Stimulated activated CD4-positive, alpha-beta T cell treated with anti-CD3 and anti-CD28 coated beads, Interleukin-2, amount 100 ng/mL, for 24 hours (primary cell): ENCODE measurements at places on chromosomes 5 and 9.

- DNase-seq: peak; percentile 61
Measured at GRCh38 chr9:82961504-82962125, 101.3 kb downstream of the RASEF start.

DNA sequence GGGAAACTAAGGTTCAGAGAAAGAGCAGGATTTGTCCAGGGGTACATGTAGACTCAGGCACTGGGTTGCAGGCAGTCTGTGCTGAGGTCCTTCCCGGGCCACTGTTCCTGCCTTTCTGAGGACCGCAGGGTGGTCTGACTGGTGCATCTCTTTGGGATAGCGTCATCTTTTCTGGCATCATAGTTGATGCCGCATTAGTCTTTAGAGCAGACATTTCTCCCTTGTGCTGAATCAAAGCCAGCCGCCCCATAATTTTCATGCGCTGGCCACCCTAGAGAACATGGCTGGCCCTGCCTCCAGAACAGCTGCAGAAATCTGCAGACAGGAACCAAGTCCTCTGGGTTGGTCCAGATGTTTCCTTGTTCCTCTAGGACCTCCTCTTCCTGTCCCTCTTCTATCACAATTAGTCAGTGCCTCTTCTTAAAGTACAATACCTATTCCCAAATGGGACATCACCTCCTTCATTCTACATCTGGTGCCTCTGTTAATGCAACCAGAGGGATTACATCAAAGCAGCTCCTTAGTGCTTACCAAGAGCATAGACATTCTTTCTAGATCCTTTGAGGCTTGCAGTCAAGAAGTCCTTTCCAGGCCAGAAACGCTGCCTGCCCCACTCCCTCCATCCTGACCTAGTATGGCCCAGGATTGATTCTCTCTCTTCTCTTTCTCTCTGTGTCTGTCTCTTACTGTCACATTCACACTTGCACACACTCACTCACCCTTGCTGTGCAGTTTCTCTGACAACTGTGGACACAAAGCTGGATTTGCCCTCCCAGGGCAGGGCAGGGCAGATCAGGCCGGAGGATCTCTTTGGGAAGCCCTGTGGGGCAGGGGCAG, 42.0 kb upstream of the ORM1 start:
- DNase-seq: no peak

DNA sequence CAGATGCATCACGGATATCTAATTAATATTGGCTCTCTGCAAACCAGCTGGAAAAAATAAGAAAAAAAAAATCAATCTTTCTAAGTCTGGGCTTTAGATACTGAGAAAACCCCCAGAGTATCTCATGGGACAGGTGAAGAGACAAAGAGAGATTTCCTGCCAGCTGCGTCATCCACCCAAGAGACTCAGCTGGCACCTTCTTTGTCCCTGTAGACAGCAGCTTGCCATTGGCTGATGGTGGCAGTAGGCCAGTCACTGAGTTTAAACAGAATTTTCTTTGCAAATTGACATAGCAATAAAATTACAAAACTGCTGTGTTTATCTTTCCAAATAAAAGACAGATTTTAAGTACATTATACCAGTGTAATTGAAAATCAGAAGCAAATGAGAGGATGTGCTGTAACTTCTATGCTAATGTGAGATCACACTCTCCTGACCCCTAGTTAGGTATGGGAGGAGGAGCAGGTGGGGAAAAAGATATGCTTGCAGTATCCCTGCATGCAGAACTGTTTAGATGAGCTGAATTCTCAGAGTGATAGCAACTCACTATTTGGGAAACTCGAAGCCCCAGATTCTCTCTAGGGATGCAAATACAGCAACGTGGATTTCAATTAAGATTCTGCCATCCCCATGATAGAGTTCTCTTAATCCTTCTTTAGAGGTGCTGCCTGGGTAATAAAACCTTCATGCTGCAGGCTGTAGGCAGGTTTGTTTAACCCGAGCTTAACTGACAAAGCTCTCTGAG, 72.2 kb downstream of the NMUR2 start:
- no peak for DNase-seq

GRCh38 chr9:89843074-89843473, 238.3 kb downstream of the GADD45G start:
- DNase-seq: no peak

DNA sequence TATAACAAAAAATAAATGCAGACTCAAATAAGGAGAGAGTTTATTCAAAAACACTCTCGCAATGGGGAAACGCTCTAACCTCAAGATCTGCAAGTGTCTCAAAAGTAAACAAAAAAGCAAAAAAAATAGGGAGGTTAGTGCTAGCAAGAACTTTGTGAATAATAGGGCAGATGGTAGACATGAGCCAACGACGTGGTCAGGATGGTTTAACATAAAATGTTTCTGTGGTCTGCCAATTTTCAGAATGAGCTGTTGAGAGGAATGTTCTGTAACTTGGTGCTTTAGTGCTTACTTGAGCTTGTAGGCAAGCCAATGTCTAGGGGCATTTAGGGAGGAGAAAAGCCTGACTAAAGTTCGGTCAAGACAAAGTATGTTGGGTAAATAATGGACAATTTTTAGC, 1813.9 kb upstream of the CDH6 start:
- DNase-seq: no peak

DNA sequence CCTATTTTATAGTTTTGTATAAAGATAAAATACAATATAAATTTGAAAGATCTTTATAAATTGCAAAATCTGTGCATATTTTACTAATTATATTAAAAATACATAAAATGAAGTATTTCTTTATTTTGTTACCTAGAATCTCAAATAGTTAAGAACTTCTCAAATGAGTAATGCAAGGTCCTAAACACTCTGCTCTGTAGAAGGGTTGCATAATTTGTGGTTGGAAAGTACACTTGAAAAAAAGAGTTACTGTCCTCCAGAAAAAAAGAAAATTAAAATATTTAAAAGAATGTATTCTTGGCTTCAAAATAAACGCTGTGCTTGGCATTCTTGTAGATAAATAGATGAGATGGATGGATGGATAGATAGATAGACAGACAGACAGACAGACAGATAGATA, 428.8 kb upstream of the CDH6 start:
- DNase-seq: no peak

- DNase-seq: peak; percentile 43
Measured at GRCh38 chr5:112417931-112418658, 982 bp downstream of the EPB41L4A start.

GRCh38 chr9:79569814-79570447, 1.8 kb upstream of the TLE4 start:
- no peak for DNase-seq

GRCh38 chr5:138722544-138723177, 30.6 kb upstream of the CTNNA1 start:
- DNase-seq: no peak
